Astrocyte of the spinal cord (primary cell): ENCODE measurements at places on chromosomes 2 and 18.
A peak's percentile ranks its signal among the peaks of the same experiment; 100 is the strongest.

- peak; percentile 48 for DNase-seq
Measured at GRCh38 chr2:157497638-157498314, 53.9 kb upstream of the CYTIP start.

GRCh38 chr2:219118504-219118903 is 42.1 kb downstream of the NHEJ1 start:
- DNase-seq, result no peak

DNA sequence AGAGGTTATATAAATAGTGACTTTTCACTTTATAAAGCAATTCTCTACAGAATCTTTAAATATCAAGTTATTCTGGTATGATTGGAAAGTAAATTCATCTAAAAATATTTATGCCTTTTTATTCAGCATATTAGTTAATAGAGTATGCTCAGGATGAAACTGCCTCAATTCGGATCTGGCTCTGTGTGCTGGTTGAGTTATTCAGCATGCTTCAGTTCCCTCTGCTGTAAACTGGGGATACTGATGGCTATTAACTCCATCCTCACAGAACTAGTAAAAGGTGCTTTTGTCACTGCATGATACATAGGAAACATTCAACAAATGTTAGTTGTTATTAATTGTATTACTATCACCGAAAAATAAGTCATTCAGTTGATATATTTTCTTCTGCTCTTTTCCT is 250.3 kb downstream of the NRXN1 start:
- DNase-seq, result no peak

DNA sequence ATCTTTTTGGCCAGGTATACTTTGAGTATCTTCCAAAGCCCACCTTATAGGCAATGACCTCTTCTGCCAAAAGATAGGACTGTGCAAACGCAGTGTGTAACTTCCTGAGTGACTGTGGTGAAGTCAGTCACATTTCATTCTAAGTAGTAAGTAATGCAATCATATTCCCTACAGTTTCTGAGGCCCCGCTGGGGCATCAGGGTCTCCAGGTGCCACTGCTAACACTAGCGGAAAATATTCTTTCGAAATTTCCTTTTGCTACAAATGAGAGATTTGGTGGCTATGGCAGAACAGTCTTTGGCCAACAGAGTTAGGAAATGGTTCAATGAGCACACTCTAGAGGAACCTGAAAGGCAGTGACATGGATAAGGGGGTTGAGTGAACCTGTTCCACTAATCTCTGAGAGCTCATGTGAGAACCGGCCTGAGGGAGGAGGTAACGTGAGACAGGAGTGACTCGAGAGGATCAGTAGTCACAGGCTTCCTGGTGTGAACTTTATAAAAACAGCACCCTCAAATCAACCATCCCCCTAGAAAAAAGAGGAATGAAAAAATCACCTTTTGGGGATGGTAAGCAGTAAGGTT is 102.6 kb upstream of the LPIN2 start:
- no peak for DNase-seq

DNA sequence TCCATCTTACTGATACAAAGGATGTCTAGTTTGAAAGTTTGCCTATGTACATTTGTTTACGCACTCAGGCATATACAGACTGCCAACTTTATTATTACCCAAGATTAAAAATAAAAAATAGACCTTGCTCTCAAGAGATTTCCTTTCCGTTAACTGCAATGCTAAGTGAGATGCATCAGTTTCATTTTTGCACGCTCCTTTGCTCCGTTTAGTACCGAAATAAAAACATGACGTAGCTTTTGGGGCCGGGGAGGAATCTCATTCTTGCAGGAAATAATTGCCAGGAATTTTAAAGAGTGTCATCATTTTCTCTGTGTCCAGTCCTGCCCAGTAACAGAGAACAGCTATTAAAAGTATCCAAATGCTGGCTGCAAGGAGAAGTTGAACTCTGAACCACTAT is 169.5 kb downstream of the SLC8A1 start:
- no peak for DNase-seq

DNA sequence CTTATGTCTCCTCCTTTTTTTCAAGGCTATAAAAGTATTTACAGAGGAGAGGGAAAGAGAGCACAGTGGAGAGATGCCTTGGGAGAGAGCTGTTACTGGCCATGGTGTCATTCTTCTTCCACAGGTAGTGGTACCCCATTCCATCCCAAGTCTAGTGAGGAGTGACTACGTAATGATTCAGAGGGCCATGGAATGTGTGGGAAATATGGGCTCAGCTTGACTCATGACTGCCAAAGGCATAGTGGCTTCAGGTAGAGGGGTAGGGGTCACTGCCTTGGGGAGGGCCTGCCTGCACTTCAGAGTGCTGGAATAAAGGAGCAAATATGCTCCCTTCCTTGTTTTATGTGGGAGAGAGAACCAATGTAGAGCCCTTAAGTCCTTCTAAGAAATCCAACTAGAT is 620.6 kb downstream of the IRS1 start:
- DNase-seq, result no peak

DNA sequence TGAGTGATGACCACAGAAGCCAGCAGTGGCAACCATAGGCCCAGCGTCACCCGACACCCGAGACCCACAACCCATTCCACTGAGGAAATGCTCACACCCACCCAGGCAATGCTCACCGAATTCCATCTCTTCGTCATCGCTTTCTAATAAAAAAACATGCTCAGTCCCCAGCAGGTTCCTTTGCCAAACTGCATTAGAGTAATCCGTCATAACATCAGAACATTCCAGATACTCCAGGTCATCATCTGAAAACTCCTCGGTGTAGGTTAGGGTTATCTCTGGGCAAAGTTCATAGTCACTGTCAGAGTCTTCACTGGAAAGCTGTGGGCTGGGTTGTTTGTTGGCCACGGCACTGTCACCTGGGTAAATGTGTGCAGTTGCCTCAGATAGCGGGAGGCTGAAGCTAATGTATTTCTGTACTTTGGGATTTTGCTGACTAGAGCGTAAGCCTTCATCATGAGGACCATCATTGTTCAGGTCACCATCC is 49.3 kb downstream of the ALPK2 start:
- peak; percentile 83 for DNase-seq

DNA sequence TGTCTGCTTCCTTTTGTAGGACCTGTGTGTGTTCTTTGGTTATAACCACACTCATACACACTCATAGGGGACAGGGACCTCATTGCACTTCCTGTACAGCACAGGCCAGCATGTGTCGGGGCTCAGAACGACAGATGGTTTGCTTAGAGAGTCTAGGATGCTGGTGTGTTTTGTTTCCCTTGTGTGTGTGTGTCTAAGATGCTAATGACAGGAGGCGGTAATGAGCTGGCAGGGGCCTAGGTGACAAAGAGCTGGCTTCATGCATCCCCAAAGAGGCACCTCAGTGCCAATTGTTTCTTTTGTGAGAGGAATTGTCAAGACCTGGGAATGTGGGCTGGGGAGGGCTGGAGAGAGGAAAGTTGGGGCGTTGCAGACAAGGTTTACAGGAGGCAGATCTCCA is 66.6 kb downstream of the CELF4 start:
- DNase-seq, result no peak

- DNase-seq, result peak; percentile 91
Measured at GRCh38 chr2:28137221-28137620, 246.7 kb downstream of the BABAM2 start.

DNA sequence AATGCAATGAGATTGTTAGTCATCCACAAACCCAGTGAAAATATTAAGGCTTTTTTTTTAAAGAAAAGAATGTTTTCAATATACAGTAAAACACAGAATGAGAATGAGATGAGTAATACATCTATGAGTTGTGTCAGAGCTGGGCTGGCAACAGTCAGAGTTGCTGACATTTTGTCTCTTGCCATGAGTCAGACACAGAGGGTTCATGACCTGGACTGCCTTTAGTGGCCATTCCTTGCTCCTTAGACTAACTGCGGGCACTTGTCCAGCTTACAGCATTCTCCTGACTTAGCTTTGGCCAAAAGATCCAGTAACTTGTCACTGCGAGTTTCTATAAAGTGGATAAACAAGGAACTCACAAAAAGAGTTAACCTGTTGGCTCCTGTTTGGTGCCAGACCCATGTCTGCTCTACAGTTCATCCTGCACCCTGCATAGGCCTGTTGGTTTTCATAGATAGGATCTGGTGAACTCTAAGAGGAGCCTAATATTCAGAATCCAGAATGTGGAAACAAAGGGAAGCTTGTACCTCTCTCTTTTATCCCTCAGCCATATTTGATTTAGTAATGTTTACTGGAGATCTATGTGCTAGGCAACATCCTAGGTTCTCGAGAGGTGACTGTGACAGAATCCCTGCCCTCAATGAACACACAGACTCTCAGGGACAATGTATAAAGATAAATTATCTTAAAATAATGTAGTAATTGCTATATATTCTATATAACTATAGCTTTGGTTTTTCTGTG is 391.5 kb upstream of the VWC2L start:
- DNase-seq, result peak; percentile 94

- peak; percentile 32 for DNase-seq
Measured at GRCh38 chr2:224987733-224988132, 54.5 kb downstream of the DOCK10 start.

DNA sequence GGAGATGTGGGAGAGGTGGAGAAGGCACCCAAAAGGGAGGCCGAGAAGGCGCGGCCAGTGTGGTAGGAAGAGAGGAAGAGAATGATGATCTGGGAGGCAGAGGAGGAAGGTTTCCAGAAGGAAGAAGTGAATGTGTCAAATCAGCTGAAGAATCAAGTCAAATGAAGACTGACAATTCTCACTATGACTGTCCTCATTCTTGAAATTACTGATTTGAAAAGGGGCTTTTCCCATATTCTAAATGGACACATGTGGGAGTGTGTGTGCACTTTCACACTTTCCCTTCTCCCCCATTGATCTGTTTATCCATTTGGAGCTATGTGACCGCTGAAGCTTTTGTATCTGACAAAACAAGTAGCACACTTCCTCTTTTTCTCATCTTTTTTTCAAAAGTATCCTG is 6.1 kb downstream of the AFF3 start:
- no peak for DNase-seq

GRCh38 chr2:118853651-118854291 is 6.3 kb upstream of the EN1 start:
- no peak for DNase-seq

DNA sequence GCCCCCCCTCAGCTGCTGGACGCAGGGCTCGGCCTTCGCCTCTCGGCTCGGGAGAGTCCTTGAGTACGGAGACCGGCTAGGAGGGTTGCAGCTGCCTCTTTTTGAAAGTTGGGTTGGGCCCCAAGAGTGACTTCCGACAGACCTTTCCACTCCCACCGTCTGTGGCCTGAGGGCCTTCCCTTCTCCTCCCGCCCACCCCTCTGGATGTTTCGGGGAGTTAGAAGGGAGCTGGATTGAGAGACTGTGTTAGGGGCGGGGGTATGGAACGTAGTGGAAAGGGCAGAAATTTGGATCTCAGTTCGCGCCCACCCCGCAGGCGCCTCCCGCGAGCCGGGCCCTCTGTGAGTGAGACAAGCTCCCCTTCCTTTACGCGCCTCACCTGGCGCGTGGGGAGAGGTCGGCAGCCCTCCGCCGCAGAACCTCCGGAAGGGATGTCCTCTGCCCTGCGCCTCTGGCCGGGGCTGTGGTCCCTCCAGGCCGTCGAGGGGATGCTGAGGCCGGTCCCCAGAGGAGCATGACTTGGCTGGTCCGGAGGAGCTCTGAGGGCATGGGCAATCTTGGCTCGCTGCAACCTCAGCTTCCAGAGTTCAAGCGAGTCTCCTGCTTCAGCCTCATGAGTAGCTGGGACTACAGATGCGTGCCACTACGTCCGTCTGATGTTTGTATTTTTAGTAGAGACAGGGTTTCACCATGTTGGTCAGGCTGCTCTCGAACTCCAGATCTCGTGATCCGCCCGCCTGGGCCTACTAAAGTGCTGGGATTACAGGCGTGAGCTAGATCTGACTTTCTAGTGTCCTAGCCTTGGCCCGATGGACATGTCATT is 15.9 kb downstream of the C2orf74 start:
- DNase-seq, result no peak

- DNase-seq, result peak; percentile 7
Measured at GRCh38 chr2:35428548-35428947, 927.0 kb upstream of the CRIM1 start.

- no peak for DNase-seq
Measured at GRCh38 chr2:23321751-23322150, 63.2 kb upstream of the KLHL29 start.

DNA sequence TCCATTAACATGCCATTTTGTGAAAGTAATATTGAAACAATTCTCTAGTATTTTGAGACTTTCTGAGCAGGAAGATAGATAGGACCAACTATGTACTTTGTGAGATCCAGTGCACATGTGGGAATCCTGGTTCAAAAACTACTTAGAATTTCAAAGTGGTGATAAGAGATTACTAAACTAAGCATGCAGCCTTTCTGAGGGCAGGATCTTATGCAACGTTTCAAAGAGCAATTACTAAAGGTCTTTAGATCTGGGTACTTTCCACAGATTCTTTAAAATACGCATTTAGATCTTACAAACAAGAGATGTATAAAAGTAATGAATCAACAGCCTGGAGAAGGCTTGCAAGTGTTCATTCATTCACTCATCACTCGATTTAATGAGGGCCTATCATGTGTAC is 124.4 kb upstream of the TRIB2 start:
- DNase-seq, result no peak

GRCh38 chr2:54024576-54024975 is 53.8 kb upstream of the PSME4 start:
- DNase-seq, result no peak

GRCh38 chr18:55912071-55912470 is 324.1 kb upstream of the TCF4 start:
- DNase-seq, result no peak

GRCh38 chr2:88190808-88191721 is 20.9 kb downstream of the THNSL2 start:
- peak; percentile 24 for DNase-seq

GRCh38 chr2:63780518-63781155 is 61.1 kb upstream of the UGP2 start:
- no peak for DNase-seq

GRCh38 chr18:8011361-8011760 is 444.2 kb downstream of the PTPRM start:
- DNase-seq, result no peak

DNA sequence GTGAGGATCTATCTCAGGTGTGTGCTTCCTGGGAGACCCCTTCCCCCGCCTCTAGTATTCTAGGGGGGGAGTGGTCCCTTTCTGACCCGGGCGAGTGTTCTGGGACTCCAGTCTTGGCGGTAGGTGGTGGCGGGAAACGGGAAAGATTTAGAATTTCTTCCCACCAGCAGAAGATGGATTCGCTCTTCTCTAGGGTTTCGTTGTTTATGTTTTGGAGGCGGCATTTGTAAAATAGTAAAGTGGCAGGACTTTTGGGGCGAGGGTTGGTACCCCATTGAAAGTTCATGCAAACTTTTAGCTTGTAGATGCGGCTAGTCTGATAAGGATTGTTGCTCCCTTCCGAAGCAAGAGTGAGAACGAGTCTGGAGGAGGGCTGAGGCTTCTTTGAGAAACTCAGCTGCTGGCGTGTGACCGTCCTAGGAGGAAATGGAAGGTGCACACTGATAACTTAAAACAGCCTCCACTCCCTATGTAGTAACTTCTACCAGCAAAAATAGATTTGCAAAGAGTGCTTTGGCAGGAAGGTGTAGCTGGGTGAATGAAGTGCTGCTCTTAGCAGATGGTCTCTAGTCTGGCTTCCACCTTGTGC is 412 bp downstream of the GPD2 start:
- peak; percentile 48 for DNase-seq

DNA sequence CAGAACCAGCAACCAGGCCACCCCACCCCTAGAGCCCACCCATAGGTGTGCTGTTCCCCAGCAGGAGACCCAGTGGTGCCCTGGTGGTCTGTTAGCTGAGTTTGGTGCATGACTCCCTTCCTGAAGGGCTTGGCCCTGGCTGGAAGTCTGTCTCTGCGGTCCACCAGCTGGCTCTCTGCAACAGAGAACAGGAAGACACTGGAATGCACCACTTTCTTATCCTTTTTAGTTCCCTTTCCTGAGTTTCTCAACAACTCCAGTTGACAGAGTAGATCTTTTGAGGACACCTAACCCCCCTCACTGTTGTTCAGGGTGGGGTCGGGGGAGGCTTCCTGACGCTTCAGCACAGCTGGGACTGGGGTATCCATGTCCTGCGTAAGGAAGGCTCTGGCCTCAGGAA is 11.9 kb upstream of the RPL37A start:
- DNase-seq, result no peak
